ENCODE measurements at places on chromosomes 11 and 22. TPM values are rescaled to one million over a fixed set of nuclear protein-coding genes. Genes with fewer than 3 reads are reported as not detected.

Gene NELL1
- not detected for total RNA-seq

Gene DDI1
- not detected for total RNA-seq

Gene VSIG10L2
- total RNA-seq: not detected

Gene SRSF8
- total RNA-seq: 31.0 TPM

Gene EXT2
- 120 TPM for total RNA-seq

Data from vein endothelial cell (primary cell).